ENCODE measurements at places on chromosomes 13 and 19.

GRCh38 chr19:29563486-29564101, 37.8 kb downstream of the VSTM2B start:
- no peak for DNase-seq

DNA sequence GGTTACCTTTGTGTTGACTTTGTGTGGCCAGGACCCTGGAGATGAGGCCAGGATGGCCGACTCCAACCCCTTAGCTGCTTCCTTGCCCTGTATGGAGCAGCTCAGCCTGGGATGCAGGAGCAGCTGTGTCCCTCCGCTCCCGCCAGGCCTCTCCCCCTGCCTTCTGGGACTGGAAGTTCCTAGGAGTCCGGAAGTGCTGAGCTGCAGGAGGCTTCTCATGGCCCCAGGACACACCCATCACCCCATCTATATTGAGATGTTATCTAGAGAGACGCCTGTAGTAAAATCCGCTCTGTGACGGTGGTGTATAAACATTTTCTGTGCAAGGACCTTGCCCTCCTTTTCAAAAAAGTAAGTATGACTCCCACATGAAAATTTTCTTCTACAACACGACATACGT, 27.0 kb downstream of the WTIP start:
- no peak for DNase-seq

GRCh38 chr13:29532116-29532515, 63.4 kb downstream of the SLC7A1 start:
- no peak for DNase-seq

GRCh38 chr13:53254500-53254899, 225.9 kb downstream of the OLFM4 start:
- DNase-seq, result no peak

DNA sequence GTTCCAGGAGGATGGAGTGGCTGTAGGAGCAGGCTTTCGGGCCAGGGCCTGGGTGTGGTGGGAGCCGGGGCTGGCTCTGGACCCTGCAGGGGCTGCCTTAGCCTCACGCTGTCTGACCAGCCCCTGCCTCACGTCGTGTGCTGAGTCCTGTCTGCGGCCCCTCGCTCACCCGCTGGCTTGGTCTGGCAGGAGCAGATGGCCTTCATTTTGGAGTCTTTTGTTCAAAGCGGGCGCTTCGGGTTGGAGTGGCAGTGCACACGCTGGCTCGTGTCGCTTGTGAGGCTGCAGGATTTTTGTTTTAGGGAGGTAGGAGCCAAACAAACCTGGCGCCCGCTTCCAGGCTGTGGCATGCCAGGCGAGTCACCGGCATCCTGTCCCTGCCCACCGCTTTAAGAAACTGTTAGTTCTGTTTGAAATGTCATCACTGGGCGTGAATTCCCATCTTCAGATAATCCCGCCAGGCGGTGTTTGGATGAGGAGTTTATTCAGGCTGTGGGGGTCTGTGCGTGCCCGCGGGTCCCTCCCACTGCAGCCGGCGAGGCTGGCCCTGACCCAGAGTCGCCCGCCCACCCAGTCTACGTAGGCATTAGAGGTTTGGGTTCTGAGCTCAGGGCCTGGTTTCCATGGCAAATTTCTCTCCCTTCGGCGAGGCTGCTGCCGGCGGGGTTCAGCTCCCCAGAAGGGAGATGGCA, 89.8 kb downstream of the KDM4B start:
- DNase-seq, result no peak

- DNase-seq, result no peak
These were observed 1794.2 kb downstream of the SLITRK5 start for GRCh38 chr13:89465366-89465765.

GRCh38 chr19:2010135-2010668, 5.3 kb downstream of the BTBD2 start:
- DNase-seq, result no peak

- DNase-seq, result no peak
These were observed 7.0 kb downstream of the KLF5 start for GRCh38 chr13:73065665-73066340.

DNA sequence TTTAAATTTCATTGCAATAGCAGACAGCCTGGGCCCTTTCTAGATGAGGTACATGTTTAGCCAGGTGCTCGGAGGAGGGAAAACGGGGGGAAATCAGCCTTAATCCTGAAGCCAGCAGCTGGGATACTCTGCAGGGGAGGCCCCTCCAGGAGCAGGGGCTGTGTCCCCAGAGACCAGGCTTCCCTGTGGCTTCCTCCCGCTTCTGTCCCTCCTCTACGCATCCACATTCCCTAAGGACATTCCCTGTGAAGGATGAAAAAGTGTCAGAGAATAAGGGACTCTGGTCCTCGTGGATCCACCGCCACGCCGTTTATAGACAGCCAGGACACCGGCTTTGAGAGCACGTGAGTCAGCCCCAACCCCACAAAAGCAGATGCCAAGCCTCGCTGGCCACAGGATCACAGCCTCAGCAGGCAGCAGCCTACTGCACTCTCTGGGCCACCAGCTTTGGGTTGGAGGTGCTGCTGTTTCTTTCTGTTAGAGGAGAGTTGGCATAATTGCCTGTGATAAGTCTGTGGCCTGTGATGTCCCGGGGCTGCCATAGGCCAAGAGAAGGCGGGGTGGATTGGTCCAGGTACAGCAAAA, 36.7 kb upstream of the RANBP3 start:
- no peak for DNase-seq

DNA sequence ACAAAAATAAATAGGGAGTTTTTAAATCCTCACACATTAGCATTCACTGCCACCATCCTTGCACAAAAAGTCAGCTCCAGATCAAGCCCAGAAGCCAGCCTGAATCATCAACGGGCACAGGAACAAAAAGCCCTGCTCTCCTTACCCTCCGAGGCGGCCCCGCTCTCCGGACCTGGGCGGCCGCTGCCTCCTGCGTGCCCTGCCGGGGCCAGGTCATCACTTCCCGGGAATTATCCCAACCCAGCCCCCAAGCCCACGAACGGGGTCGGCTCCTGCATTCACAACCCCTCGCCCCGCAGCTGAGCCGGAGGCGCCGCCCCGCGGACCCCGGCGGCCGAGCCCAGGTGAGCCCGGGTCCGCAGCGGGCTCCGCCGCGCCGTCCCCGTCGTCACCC, 754 bp downstream of the DNAJB1 start:
- DNase-seq, result no peak

DNA sequence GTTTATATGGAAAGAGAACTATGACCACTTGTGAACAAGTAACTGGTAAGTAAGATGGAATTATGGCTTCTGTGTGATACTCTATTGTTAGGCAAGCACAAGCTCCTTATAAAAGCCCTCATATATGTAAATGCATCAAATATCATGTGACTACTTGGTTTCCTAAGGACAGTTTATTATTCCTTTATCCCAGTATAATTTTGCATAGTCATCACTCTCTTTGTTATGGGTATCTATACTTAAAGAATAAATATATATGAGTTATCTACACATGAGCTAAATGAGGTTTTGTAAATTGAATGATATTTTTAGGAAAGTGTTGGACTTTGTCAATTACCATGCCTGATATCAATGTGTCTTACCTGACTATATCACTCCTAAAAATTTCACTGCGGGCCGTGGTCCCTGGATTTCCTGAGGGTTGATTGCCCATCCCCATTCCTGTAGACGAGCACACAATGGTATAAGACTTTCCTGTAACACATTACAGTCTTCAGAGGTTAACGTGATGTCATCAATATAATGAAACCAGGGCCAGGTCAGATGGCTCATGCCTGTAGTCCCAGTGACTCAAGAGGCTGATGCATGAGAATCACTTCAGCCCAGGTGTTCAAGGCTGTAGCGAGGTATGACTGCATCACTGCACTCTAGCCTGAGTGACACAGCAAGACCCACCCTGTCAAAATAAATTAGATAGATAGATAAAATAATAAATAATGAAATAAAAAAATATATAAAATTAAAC, 20.7 kb downstream of the ZNF844 start:
- no peak for DNase-seq

DNA sequence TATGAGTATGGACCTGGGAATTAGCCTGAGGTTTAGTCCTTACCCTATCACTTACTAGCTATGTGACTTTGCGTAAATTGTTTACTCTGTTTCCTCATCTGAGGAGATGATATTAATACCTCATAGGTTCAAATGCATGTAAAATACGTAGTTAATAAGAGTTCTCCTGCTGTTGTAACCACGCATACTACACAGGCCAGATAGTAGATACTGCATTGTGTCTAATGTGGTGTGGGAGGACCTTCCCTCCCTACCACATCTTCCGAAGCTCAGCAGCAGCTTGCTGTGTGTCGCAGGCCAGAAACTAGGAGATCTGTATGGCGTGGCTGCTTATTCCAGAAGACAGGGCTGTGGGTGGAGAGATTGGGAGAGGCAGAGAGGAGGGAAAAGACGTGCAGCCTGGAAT, 23.0 kb downstream of the GTF2F2 start:
- no peak for DNase-seq

GRCh38 chr13:33182729-33183128, 102.8 kb downstream of the STARD13 start:
- DNase-seq, result no peak

GRCh38 chr13:113927661-113928581, 46.0 kb downstream of the C13orf46 start:
- no peak for DNase-seq

DNA sequence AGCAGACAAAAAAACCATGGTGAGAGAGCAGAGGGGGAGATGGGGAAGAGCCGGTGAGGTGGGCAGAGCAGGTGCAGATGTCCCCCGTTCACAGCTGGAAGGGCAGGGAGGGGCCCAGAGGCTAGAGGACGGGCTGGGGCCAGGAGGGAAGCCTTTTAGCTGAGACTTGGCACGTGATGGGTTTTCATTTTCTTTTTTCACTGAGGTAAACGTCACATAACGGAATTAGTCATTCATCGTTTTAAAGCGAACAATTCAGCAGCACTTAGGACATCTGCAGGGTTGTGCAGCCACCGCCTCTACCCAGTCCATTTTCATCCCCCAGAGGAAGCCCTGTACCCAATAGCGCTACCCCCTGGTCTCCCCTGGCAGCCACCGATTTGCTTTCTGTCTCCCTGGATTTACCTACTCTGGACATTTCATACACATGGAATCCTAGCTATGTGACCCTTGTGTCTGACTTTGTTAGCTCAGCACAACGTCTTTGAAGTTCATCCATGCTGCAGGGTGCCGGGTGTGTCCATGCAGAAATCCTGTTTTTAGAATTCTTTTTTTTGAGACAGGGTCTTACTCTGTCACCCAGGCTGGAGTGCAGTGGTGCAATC, 16.0 kb upstream of the EMC10 start:
- DNase-seq, result no peak

DNA sequence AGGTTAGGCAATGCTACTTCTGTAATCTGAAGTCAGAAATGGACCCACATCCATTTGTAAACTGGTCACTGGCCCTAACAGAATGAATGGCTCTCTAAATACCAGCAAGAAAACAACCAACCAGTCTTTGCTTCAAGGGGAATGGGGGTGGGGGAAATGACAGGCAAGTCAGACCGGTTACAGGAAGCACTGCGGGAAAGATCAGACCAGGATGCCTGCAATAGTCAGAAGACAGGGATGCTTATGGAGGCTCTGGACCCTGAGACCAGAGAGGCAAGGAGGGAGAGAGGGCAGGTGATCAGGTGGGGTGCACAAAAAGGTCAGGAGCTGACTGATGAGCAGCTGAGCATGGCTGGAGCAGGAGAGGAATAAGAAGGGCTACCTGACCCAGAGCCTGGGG, 13.1 kb downstream of the MED26 start:
- DNase-seq, result no peak

DNA sequence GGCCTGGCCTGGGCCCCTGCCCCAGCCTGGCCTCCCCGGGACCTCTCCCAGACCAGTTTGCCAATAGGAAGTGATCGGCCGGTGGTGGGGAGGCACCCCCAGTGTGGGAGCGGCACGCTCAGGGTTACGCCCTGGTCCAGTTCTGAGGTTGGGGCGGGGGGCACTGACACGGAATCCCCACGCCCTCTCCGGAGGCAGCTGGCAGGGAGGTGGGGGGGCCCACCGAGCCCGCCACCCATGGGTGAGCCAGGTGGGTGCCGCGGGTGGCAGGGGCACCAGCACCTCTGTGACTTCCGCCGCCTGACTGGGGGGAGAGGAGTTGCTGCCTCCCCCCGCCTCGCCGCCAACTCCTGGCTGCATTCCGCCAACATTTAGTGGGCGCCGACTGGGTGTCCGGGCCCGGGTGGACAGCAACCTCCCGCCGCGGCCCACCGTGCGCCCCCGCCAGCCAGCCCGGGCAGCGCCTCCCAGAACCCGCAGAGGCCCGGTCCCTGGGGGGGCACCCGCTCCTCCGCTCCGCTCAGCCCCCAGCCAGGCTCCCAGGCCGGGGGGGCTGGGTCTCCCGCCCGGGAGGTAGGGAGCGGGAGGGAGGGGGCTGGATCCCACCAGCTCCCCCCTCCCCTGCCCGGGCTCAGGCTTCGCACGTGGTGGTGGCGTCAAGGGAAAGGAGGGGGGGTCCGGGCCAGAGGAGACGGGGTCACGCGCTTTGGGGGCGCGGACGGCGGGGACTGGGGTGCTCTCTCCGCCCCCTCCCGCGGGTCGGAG, 2.0 kb downstream of the ZBTB7A start:
- no peak for DNase-seq

DNA sequence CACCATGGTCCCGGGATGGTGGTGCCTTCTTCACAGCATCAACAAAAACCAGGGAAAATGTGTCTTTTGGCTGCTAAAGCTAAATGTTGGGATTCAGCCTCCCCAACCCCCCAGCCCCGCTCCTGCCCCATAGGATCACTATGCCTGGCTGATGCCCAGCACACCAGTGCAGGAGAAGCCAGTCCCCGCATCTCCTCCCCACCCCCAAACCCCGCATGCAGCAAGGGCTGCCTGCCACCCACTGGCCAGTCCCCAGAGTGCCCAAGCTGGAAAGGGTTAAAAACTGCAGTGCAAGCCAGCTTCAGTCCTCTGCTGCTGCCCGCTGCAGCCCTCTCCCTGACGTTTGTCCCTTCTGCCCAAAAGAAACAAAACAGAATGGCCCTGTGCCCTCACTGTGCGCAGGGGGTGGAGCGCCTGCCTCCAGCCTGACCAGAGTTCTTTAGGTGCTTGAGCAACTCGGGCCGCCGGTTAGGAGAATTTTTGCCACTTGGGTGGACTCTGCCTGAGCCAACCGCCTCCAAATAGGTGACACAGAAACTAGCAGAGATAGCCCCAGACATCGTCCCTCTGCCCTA, 3.7 kb downstream of the CALM3 start:
- DNase-seq, result no peak

DNA sequence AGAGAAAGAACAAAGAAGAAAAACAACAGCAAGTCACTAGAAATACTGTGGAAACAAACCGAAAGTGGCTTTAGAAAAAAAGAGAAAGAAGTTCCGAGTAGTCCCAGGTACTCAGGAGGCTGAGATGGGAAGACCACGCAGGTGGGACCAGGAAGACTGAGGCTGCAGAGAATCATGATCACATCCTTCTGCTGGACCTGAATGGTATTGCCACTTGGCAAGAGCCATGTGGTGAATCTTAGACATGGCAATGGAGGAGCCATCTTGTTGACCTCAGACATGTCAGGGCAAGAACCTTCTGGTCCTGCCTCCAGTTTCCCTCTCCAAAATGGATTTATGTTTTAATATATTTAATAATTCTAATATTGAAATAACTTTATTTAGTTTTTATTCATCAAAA, 37.4 kb upstream of the ZNF724 start:
- DNase-seq, result no peak

- DNase-seq, result no peak
These were observed 83.6 kb upstream of the KLF12 start for GRCh38 chr13:74217811-74218210.

GRCh38 chr19:34669305-34669704, 7.7 kb downstream of the SCGB2B2 start:
- no peak for DNase-seq

GRCh38 chr19:43362179-43362578, 8.7 kb downstream of the CD177 start:
- DNase-seq, result no peak

GRCh38 chr13:47656651-47657050, 344.4 kb downstream of the SUCLA2 start:
- no peak for DNase-seq

All from activated CD8-positive, alpha-beta memory T cell treated with anti-CD3 and anti-CD28 coated beads for 1 hour (primary cell).